ENCODE measurements at places on chromosomes 5 and 9.

- DNase-seq, result no peak
Measured at GRCh38 chr9:14271093-14271673, 42.8 kb downstream of the NFIB start.

DNA sequence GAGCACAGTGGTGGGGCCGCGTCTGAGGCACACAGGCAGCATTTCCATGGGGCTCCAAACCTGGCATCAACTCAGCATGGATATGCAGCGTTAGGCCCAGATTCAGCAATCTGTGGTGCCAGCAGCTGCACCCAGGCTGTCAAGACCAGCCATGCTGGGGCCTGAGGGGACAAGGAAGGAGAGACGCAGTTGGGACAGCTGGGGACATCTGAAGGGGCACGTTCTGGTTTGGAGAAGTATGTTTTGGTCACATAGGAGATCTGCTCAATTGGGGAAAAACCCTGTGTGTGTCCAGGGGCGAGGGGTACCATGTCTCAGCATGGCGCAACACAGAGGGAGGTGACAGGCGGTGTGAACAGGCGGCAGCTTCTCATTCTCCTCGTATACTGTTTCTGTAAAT is 66.6 kb upstream of the ECM2 start:
- no peak for DNase-seq

DNA sequence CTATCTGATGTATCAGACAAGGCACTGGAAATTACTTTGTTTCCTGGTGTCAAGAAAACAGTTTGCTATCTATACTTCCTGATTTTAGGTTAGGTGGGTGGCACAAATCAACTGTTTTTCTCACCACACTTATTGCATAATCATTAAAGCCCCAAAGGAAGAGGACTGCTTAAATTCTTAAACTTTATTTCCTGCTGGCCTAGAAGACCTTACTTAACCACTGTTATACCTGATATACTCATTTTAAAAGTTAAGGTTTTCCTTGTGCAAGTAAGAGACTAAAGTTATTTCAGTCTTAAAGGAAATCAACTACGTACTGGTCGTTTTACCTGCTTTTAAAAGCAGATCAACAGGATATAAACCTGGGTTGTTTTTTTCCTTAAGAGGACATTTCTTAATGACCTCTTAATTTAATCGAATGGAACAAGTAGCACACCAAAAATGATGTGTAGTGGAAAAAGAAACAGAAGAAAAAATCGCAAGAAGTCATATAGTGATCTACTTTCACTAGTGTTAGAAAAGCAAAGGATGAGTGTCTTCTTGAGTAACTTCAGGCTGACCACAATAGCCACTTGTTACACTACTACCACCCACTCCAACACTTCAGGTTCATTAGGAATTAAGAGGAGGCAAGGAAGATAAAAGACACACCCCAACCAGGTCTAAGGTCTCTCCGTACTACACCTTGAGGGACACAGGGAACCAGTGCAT is 974 bp downstream of the CLINT1 start:
- no peak for DNase-seq

DNA sequence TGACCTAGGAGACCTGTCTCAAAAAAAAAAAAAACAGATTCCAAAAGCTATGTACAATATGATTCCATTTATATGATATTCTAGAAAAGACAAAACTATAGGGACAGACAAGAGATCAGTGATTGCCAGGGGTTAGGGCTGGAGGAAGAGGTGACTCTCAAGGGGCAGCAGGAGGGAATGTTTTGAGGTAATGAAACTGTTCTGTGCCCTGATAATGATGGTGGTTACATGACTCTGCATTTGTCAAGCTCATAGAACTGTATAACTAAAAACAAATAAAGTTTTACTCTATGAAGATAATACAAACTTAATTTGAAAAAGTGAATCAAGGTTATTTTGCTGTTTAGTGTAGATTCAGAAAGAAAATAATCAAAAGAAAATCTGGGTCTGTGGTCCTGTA is 125.3 kb upstream of the IQGAP2 start:
- no peak for DNase-seq

DNA sequence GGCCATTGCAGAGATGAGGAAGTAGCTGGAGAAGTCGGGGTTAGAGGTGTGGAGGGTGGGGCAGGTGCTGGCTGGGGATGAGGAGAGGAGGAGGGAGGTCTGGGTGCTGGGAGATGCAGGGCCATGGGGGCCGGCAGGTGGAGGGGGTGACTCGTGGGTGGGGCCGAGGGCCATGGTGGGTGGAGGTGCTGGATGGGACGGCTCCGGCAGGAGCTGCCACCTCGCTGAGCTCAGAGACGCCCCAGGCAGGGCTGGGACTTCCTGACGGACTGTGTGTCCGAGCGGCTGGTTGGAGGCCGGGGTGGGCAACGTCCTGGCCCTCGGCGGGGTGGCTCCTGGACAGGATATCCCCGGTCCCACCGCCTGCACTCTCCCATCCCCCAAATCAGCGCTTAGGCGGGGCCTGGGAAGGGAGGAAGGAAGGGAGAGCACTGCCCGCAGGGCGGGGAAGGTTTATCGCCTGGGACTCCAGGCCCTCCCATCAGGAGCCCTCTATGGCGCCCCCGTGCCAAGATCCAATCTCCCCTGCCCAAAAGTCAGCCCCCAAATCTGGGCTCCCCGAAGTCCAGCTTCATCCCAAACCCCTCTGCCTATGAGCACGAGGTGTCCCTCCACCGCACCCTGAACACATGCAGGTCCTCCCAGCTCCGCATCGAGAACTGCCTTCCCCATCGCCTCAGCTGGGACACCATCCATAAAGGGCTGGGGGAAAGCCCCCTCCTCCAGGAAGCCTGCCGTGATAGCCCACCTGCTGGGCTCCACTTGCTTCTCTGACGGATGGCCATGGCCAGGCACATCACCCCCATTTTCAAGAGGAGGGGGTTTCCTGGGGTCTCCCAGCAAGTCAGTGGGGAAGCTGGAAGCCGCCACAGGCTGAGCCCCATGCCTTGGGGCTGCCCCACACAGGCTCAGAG is 58.3 kb upstream of the NOTCH1 start:
- DNase-seq, result no peak

DNA sequence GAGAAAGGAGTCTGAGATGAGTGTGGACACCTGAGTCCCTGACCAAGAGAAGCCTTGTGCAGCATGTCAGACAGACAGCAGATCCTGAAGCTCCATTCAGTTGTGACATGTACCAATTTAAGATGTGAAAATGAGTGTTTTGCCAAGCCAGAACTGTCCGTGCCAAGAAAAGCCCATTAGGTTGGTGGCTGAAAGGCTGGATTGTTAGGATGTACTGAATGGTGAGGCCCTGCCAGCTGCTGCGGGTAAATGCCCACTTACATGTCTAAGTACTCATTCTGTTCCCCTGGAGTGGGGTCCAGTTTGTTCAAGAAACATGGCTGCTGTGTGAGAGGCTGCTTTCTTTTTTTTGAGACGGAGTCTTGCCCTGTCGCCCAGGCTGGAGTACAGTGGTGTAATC is 14.6 kb downstream of the DAPK1 start:
- no peak for DNase-seq

GRCh38 chr9:131274674-131275331 is 1.5 kb downstream of the FAM78A start:
- DNase-seq, result no peak

- DNase-seq, result no peak
Measured at GRCh38 chr9:86747711-86748110, 199.6 kb downstream of the GAS1 start.

DNA sequence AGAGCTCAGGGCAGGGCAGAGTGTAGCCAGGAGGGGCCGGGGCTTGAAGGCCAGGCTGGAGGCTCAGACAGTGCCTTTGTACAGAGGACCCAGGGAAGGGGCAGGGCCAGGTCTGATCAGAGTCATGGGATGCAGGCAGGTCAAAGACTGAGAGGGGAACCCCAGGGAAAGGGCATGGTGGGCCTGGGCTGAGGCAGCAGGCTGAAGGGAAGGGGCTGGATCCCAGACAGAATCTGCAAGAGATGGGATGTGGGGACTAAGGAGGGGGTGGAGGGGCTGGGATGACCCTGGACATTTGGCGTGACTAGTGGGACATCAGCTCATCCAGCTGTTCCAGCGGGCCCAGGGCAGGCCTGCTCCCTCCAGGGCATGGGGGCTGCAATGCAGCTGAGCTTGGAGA is 15.5 kb upstream of the MRNIP start:
- no peak for DNase-seq

GRCh38 chr9:2228641-2229040 is 213.5 kb downstream of the SMARCA2 start:
- no peak for DNase-seq

Data from WERI-Rb-1 (cell line).